CD4-positive, alpha-beta T cell treated with Interleukin-21 for 1 hour (primary cell): ENCODE measurements at places on chromosomes 3 and 15.

DNA sequence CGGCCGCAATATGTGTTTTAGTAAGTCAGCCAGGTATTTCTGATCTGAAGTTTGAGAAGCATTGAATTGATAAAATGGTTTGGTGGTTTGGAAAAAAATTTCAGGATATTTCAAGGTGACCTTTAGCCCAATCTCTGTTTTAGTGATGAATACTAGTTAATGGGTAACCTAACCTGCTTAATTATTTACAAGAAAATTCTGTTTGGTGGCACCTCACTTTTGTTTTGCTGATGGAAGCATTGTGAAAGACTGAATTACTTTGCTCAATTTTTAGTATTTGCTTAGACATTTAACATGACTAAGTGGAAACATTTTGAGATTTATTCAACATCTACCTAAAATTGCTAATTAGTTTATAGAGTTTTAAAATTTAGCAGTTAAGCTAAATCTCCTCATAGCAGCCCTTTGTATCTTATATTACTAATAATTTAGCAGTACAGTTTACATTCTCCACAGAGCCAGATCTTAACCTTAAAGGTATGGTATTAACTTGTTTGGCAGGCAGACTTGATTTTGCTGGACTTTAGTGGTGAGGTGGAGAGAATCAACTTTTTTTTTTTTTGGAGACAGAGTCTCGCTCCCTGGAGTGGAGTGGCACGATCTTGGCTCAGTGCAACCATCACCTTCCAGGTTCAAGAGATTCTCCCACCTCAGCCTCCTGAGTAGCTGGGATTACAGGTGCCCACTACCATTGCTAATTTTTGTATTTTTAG is 35.4 kb downstream of the GRAMD1C start:
- DNase-seq = no peak

- no peak for DNase-seq
These were observed 229.0 kb upstream of the SLCO3A1 start for GRCh38 chr15:91624353-91624968.

- no peak for DNase-seq
These were observed 59.9 kb downstream of the HOMER2 start for GRCh38 chr15:82892573-82892972.

- DNase-seq = no peak
These were observed 154.6 kb upstream of the TLE3 start for GRCh38 chr15:70252056-70252950.

DNA sequence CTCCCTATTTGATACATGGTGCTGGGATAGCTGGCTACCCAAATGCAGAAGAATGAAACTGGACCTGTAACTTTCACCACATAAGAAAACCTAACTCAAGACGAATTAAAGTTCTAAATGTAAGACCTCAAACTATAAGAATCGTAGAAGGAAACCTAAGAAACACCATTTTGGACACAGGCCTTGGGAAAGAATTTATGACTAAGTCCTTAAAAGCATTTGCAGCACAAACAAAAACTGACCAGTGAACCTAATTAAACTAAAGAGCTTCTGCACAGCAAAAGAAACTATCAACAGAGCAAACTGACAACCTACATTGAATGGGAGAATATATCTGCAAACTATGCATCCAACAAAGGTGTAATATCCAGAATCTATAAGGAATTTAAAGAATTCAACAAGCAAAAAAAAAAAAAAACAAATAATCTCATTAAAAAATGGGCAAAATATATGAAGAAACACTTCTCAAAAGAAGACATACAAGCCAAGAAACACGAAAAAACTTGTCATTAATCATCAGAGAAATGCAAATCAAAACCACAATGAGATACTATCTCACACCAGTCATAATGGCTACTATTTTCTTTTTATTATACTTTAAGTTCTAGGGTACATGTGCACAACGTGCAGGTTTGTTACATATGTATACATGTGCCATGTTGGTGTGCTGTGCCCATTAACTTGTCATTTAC is 37.0 kb downstream of the HDGFL3 start:
- DNase-seq = no peak

DNA sequence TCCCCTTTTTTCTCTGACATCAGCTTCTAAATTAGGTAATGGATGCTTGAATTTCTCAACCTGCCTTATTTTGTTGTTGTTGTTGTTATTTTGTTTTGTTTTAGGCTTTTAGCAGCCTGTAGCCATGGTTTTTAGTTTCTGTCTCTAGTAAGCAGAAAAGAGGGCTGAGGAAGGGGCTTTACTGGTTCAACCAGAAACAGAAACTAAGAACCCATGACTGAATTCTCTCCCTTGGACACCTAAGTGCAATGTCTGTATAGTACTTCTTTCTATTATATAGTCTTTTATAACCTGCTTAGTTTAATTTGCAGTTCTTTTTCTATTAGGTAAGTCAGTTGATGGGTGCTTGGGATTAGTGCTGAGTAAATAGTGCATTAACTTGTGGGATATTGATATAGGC is 129.0 kb downstream of the BBX start:
- DNase-seq = no peak

GRCh38 chr3:136250903-136251460 is 842 bp downstream of the PCCB start:
- DNase-seq = peak; percentile 17

- no peak for DNase-seq
These were observed 48.0 kb upstream of the KLF13 start for GRCh38 chr15:31278544-31279220.

GRCh38 chr15:98841419-98841970 is 166.1 kb downstream of the PGPEP1L start:
- no peak for DNase-seq

- no peak for DNase-seq
These were observed 115.0 kb downstream of the RAP2B start for GRCh38 chr3:153277029-153277428.

- DNase-seq = no peak
These were observed 392.0 kb upstream of the RORA start for GRCh38 chr15:61621146-61621545.

GRCh38 chr3:68620211-68620610 is 312.1 kb downstream of the TAFA4 start:
- DNase-seq = no peak
